Tongue (tissue), 3 donors: ENCODE measurements at places on chromosomes 16 and 17. TPM values are rescaled to one million over a fixed set of nuclear protein-coding genes. Genes with fewer than 3 reads are reported as not detected.

GRCh38 chr17:17042384-17042736 is at the start of gene MPRIP:
MPRIP (plus strand) TSS chr17:17042457; CDS start chr17:17042849, 392 bp downstream.
- no peak for DNase-seq

DNA sequence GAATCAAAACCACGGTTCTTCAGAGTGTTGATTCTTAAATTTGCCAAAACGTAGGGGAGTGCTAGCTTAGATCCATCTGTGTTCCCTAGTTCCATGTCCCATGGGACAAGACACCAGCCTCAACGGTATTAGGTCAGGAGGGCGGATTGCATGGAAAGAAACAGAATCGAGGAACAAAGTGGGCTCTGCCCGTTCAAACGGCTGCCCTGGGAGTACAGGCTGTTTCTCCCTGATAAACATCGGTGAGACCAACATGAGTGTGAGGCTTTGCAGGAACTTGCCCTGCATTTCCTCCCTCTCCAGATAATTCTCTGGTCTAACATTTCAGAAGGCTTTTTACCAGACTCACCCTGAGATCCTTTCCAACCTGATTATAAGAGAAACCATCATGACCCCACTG is 82.2 kb downstream of the MRM3 start:
- DNase-seq, result no peak

GRCh38 chr16:23155445-23156049 is 6.3 kb upstream of the USP31 start:
- no peak for DNase-seq

- DNase-seq, result no peak
Measured at GRCh38 chr17:69581061-69581961, 166.8 kb downstream of the MAP2K6 start.

DNA sequence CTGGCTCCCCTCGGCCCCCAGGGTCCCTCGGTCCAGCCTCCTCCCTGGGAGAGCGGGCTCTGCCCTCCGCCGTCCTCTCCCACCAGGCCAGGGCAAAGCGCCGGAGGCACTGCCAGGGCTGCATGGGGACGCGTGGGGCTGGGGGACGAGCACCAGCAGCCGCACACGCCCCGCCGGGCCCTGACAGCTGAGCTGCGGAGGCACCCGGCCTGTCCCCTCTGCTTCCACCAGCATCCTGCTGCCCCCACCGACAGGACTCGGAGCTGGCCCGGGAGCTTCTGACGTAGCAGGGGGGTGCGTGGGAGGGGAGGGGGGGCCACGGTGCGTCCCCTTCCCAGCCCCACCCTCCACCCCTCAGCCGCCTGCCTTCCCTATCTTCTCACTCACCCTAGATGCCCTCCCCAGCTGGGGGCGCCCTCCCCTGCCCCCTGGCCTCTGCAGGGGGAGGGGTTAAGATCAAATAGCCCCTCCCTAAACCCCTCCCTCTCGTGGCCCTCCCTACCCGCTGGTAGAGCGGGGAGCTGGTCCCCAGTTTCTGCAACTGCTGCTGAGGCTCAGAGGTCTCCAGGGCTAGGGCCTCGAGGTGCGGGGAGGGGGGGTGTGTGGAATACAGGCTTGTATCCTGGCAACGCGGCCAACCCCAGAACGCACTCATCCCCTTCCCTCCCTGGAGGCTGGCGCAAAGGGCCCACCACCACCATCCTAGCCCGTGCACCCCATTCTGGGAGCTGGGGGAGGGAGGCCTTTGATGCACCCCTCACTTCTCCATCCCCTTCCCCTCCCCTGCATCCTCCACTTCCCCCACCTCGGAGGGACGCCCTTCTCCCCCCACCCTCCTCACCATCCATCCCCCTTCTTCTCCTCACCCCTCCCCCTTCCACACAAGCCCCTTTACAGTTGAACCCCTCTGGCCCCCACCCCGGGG is 1.0 kb downstream of the SRCIN1 start:
- DNase-seq, result peak; percentile 37

- no peak for DNase-seq
Measured at GRCh38 chr17:63275318-63275970, 170.7 kb downstream of the CYB561 start.

GRCh38 chr16:57592591-57593003 is 35.8 kb upstream of the ADGRG1 start:
- DNase-seq, result no peak

DNA sequence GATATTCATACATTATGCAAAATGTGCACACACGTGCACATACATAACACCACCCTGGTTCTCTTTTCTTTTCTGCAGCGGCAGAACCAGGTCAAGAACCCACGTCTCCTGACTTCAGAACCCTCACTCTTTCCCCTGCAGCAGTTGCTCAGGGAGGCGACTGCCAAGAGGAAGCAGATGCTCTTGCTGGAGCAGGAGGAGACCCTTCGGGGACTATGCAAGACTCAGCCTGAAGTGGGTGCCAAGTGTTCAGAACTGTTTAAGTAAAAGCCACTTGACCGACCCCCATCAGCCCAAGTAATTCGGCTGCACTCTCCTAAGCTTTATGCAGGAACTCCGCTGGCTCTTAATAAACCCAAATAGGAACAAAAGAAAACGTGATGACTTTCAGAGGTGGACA is 193.8 kb downstream of the SLC39A11 start:
- peak; percentile 34 for DNase-seq

DNA sequence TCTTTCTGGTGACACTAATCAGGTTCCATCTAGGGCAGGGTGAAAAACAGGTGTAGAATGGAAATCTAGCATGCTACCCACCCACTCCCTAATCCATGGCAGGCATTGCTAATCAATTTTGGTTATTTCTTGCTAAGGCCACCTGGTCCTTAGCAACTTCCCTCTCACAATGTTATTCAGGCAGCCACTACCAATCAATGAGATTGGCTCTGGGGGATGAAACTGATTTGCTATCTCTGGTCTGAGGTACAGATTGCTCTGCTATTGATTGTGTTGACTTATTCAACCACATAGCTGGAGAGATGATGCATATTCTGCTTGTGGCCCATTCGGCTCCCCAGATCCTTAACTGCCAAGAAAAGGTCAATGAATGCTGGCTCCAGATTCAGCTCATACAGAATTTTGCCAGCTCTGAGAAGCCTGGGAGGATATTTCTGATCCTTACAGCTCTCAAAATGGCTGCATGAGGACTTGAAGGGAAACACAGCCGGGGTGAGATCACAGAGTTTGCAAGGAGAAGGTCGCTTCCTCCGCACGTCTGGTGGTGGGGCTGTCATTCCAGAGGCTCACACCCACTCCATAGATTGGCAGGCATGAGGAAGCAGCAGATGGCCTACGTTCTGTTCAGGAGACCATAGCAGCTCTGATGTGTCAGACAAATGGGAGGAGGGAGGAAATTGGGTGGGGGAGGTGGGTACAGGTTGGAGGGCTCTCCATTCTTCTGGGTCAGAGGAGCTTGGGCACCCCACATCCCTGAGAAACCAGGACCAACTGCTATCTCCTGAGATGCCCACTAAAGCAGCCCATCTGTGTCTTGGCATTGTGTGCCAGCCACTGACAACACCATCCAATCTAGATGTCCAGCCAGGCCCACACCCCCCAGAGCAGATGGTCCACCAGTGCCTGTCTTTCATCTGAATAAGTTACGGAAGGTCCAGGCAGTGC is 22.3 kb downstream of the SEZ6 start:
- peak; percentile 59 for DNase-seq

GRCh38 chr17:33389504-33390135 is 96.5 kb upstream of the ASIC2 start:
- DNase-seq, result no peak

DNA sequence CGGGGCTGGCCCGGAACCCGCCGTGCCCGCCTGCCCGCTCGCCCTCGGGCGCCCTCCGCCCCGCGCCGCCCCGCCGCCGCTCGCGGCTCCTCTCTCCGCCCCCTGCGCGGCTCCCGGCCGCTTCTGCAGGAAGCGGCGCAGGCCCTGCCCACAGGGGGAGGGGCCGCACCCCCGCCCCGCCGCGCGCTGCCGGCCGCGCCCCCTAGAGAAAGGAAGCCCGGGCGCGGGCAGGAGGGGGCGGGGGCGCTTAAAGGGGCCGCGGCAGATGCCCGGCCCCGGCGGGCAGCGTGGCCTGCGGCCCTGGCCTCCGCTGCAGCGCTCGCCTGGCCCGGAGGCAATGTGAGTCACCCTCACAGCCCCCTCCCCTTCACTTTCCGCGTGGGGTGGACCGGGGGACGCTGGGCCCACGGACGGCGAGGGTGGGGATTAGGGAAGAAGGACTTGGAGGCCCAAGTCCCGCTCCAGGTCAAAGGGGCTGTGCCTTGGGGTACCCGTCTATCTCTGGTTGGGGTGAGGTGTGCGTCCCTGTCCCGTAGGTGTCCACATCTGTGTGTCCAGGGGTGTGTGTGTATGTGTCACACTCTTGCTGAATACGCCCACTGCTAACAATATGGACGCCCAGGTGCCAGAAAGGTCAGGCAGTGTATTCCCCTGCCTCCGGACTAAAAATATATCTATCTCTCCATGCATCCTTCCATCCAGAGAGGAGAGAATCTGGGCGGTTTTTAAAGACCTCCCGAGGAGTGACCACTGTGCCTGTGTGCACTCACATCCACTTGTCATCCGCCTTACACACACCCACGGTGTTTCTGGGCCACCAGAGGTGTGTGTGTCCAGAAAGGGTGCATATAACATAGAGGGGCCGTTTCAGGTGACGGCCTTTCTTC is at the start of gene GIT1:
Gene GIT1 (minus strand): TSS at position 125 of the 887 bp plus-strand sequence. CDS start 270 bp downstream, outside the sequence.
- DNase-seq, result peak; percentile 94

DNA sequence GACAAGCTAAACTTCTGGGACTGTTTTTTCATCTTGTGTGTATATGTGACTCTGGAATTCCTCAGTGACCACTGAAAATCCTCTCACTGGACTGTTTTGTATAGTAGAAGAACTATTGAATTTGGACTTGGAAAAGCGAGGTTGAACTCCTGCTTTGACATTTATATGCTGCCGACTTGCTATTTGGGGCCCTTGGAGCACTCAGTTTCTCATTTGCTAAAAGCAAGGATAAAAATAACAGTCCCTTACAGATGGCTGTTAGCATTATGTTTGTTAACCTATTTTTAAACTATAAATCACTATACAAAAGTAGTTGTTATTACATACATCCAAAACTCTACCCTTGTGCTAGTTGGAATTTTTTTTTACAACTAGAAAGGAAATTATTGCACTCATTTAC is 9.0 kb downstream of the VMP1 start:
- DNase-seq, result no peak

- no peak for DNase-seq
Measured at GRCh38 chr17:64599187-64599676, 62.9 kb downstream of the SMURF2 start.

- DNase-seq, result peak; percentile 82
Measured at GRCh38 chr17:4950746-4951204, at the start of gene ENO3. ENO3 (plus strand) TSS chr17:4951119; CDS start chr17:4951830, 711 bp downstream.

- DNase-seq, result no peak
Measured at GRCh38 chr16:71666928-71667707, 41.1 kb downstream of the MARVELD3 start.

Gene CCL4
- total RNA-seq, result 2.7 TPM

Gene FBXL19
- total RNA-seq, result 9.3 TPM

Gene PIRT
- 0.82 TPM for total RNA-seq

Gene SMTNL2
- total RNA-seq, result 174 TPM

Gene SLC12A4
- total RNA-seq, result 70.4 TPM

Gene SPEM3
- total RNA-seq, result not detected

Gene LYZL6
- not detected for total RNA-seq
